ENCODE measurements at places on chromosomes 13 and 19. TPM values are rescaled to one million over a fixed set of nuclear protein-coding genes. Genes with fewer than 3 reads are reported as not detected.
A peak's percentile ranks its signal among the peaks of the same experiment; 100 is the strongest.

Gene IFNL1
- total RNA-seq, result not detected

Gene SHC2
- total RNA-seq, result 5.1 TPM

GRCh38 chr19:23062921-23063320, 53.9 kb upstream of the ZNF730 start:
- no peak for DNase-seq

DNA sequence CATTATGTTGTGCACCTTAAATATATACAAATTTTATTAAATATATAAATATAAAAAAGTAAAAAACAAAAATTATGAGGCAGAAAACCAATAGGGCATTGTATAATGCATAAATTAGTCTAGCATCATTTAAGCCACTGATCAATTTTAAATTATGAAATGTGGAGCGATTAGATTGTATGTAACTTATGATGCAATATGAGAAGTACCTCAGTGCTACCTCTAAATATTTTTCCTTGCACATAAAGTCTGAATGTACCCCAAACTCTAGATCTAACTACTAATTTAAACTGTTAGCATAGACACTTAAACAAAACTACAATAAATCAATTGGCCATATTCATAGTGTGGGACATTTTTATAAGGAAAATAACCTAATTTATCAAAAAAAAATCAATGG, 1178.5 kb upstream of the MIR17HG start:
- DNase-seq, result no peak

Gene CYP4F12
- total RNA-seq, result not detected

GRCh38 chr19:35084509-35084762, 31.2 kb upstream of the FXYD3 start:
- DNase-seq, result no peak

DNA sequence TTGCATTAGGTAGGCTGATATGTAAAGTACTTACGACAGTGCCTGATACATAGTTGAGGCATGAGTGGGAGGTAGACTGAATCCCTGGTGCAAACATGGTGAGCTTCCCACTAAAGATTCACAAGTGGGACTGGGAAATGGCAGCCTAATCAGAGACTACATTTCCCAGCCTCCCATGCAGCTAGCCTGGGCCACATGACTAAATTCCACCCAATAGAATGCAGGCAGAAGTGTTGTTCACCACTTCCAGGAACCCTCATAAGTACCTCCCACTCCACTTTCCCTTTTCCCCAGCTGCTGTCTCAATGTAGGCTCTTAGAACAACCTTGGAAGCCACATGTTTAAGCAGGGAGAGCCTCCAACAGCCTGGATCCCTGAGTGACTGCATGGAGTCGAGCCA, 104.9 kb downstream of the CACNA1A start:
- DNase-seq, result peak; percentile 67

Gene LYPD5
- 0.35 TPM for total RNA-seq

Gene NUFIP1
- total RNA-seq, result 5.2 TPM

DNA sequence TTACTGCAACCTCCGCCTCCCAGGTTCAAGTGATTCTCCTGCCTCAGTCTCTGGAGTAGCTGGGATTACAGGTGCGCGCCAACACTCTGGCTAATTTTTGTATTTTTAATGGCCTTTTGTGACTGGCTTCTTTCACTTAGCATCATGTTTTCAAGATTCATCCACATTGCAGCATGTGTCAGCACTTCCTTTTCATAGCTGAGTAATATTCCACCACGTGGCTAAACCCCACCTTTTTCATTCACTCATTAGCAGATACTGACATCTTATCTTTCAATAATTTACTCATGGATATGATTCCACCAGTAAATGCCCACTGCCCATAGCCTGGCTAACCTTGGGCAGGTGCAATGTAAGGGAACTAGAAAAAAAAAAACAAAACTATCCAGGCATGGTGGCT, 6.9 kb downstream of the C5AR1 start:
- DNase-seq, result no peak

DNA sequence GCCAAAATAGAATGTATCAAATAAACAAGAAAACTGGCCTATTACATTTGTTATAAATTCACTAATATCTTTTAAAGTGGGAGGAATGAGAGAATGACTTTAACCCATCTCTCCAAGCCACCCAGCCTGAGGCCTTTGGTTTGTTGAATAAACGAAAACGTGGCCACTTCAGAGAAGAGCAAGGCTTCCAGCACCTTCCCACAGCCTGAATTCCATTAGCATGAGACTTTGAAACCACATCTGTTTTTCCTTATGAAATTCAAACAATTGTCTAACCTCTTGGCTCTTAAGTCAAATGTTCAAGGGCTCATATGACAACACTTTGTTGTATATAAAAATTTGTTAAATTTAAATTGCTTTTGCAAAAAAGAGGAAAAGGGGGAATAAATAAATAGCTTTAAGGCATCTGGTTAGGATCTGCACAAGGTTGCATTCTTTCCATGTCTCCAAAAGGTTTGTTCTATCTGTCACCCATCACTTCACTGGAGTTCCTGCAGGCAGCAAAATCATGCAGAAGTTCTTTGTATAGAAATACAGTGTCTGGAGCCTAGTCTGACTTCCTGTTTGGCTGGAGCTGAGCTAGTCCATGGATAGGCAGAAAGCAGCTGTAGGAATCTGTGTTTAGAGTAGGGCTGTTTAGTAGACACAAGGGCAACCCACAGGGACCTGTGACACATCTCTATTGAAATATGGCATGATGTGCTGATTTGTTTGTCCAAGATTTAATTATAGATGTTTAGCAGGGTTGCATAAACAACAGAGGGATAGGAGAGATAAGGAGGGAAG, 502.3 kb downstream of the KCTD12 start:
- peak; percentile 76 for DNase-seq

Gene FGF14
- total RNA-seq, result 0.70 TPM

GRCh38 chr19:42074513-42075363, 1.2 kb upstream of the ZNF574 start:
- no peak for DNase-seq

Gene RPL36
- 652 TPM for total RNA-seq

GRCh38 chr13:109363431-109363830, 423.0 kb downstream of the IRS2 start:
- no peak for DNase-seq

GRCh38 chr13:41651413-41652058, 194.2 kb downstream of the RGCC start:
- DNase-seq, result no peak

GRCh38 chr19:55354698-55355212, at the start of gene COX6B2:
TSS of gene COX6B2 (minus strand) at chr19:55354719. CDS start at chr19:55354521, 198 bp downstream.
- DNase-seq, result no peak

GRCh38 chr19:18297308-18297707, 15.9 kb upstream of the JUND start:
- no peak for DNase-seq

Gene ZNF444
- 28.2 TPM for total RNA-seq

DNA sequence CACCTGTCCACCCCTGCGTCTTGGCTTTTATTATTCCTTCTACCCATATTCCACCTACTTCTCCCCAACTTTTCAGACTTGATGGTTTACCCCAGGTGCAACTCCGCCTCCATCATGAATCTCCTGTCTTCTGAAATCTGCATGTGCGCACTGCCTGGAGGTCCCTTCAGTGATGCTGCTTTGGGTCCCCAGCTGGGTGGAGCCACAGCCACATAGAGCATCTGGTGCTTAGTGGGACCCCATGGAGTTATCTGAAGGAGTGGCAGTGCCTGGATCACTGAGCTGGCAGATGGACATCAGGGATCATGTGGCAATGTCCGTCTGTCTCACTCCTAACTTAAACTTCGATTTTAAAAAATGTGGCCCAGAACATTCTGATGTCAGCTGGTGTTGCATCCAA, 13.5 kb downstream of the ZNF536 start:
- DNase-seq, result no peak

GRCh38 chr13:20814224-20814910, 40.6 kb upstream of the EEF1AKMT1 start:
- DNase-seq, result peak; percentile 67

GRCh38 chr19:18493440-18494266, 28.2 kb downstream of the ELL start:
- DNase-seq, result no peak

GRCh38 chr19:29745253-29745652, 30.2 kb upstream of the C19orf12 start:
- no peak for DNase-seq

- no peak for DNase-seq
Measured at GRCh38 chr19:15285896-15286591, 46.3 kb downstream of the BRD4 start.

- DNase-seq, result no peak
Measured at GRCh38 chr19:40216013-40216776, 2.0 kb downstream of the TTC9B start.

- no peak for DNase-seq
Measured at GRCh38 chr19:8731428-8732169, 10.2 kb downstream of the OR2Z1 start.

- no peak for DNase-seq
Measured at GRCh38 chr13:45224176-45224575, 23.3 kb upstream of the KCTD4 start.

Gene TRPM4
- 15.3 TPM for total RNA-seq

Gene ZNF846
- total RNA-seq, result 2.1 TPM

DNA sequence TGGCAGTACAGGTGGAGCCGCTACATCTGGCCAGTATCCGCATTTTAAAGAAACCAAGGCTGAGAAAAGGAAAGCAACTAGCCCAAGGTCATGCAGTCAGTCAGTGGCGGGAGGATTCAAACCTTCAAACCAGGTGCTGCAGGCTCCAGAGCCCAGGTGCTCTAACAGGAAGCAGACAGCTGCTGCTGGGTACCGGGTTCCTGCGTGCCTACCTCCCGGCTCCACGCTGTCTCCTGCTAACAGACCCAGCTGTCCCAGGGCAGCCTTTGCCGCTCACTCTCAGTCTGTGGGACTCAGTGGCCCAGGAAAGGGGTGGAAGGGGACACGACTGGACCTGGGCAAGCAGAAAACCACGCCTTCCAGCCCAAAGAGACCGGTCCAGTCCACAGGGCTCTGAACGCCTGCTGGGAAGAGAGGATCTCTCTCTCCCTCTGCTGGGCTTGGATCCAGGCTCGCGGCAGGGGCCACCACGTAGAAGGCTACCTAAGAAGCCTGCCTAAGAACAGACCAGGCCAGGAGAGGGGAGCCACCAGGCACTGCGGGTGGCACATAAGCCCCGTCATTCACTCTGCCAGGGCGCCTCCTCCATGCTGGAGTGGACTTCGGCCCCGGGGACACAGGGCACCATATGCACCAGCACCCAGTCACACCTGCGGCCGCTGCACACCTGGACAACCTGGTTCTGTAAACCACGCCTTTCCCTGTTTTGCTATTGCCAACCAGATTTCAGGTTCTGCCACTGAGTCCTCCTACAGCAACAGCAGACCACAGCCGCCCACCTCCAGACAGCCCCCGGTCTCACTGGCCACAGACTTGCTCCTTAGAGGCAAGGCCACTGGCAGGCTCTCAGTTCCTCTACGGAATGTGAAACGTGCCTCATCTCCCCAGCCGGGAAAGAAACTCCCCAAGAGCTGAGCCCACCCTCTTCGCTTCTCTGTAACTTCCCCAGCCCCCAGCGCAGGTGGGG, 4.6 kb downstream of the DAPK3 start:
- no peak for DNase-seq

DNA sequence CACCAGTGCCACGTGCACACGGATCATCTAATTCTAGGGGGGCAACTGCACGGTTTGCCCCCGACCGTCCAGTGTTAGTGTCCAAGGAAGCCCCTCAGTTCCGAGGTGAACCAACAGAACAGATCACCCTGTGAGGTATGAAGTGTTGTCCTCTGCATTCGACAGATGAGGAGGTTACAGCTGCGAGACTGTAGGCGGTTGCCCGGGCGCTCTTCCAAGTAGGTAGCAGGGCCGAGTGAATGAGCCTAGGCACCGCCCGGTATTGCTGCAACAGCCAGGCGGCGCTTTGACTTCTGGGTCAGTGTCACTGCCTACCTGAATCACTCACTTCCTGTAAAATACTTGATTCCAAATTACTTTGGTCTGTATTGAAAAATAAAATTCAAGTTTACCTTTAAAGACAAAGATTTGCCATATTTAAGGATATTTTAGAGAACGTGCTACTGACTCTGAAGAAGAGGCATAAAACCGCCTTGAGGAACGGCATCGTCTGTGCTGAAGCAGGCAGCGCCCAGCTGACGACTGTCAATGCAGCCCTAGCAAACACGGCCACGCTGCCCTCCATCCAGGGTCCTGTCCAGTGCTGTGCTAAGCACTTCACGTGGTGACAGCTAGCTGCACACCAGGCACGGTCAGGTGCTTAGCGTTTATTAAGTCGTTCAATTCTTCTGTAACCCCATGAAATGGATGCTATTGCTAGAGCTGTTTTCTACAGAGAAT, 19.3 kb upstream of the RASA3 start:
- DNase-seq, result peak; percentile 15

DNA sequence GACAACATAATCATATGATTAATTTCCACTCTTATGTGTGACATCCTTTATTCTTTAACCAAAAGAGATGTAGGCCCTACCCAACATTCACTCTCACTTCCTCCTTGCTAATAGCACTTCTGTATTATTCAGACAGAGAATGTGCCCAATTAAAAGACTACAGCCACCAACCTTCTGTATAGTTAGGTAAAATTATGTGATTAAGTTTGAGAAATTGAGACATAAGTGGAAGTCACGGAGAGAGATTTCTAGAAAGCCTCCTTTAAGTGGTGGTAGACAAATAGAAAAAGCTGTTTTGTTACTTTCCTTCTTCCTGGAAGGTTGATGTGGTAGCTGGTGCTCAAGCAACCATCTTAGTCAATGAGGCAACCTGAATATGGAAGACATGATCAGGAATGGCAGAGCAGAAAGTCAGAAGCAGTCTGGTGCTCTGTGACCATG, 14.8 kb downstream of the EPSTI1 start:
- no peak for DNase-seq

DNA sequence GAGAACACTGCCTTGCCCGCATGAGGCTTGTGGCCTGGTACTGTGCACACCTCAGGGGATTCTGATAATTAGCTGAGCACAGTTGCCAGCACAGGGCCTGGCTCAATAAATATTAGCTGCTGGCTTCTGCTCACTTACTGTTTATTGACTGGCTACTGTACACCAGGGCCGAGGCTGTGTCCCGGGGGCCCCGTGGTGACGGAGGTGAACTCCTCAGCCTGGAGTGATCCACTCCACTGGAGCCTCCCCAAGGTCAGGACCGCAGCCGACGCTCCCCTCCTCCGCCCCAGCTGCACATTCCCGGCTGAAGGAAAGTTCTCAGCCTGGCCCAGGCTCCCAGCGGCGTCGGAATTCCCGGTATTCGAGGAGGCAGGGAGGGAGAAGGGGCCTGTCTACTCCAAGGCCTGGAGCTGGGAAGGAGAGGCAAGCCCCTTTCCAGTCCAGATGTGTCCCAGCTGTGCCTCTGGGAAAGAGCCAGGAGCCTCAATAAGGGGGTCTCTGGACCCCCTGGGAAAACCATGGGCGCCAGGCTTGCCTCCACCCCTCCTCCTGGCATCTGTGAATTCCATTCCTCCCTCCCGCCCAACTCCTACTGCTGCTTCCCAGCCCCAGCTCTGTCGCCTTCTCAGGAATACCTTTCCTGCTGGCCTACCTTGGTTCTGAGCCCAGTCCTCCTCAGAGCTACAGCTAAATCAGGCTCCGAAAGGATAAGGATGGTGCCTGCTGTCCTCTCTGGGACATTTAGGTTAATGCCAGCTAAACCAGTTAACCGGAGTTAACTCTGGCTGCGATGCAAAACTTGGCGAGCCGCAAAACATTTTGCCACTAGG, 7.3 kb downstream of the RPS16 start:
- DNase-seq, result peak; percentile 78

All from renal cortical epithelial cell (primary cell).